ENCODE measurements at places on chromosomes 7 and 10. TPM values are rescaled to one million over a fixed set of nuclear protein-coding genes. Genes with fewer than 3 reads are reported as not detected.

GRCh38 chr10:44938956-44939355 is 20.6 kb upstream of the RASSF4 start:
- no peak for DNase-seq

DNA sequence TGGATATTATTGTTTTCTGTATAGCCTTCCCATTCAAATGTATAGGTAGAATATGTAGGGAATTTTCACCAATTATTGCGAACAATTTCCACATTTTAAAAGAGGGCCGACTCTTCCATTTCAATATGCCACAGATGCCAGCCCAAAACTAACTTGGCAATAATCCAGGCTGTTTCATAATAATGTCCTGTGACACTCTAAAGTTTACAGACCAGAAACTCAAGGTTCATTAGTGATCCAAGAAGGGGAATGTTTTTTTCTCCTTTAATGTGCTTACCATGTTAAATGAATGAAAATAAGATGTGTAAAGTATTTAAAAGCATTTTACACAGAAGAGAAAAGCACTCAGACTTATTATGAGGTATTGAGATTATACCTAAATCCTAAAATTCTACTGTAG is 63.0 kb upstream of the FAM3C start:
- DNase-seq = no peak

The UCN3 gene
- total RNA-seq = not detected

GRCh38 chr7:132577206-132578049 is 1.2 kb upstream of the PLXNA4 start:
- DNase-seq = peak; percentile 56

The C10orf143 gene
- total RNA-seq = 4.7 TPM

GRCh38 chr7:42055171-42055570 is 181.8 kb downstream of the GLI3 start:
- no peak for DNase-seq

The MBL2 gene
- total RNA-seq = not detected

DNA sequence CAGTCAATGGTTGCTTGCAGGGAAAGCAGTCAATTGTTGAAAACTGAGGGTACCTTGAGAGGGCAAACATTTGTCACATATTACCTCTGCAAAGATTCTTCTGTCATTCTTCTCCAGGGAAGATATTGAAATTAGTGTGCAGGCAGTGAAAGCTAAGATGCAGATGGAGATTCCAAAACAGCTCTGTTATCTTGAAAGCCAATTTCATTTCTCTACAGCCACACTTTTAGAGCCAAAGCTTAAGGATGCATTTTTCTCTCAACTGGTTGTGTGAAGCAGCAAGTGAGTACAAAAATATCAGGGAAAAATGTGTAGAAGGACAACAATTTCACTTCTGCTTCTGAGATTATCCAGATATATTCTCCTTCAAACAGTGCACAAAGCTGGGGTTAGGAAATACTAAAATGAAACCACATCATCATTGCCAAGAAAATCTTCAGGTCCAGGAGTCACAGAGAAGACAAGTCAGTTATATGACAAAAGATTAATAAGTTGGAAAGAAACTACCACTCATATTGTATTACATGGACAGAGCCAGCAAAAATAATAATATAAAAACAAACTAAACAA is 16.3 kb downstream of the SGMS1 start:
- no peak for DNase-seq

- DNase-seq = no peak
These were observed 9.8 kb upstream of the RALA start for GRCh38 chr7:39613577-39613976.

The SORBS1 gene
- 0.24 TPM for total RNA-seq

The HHEX gene
- not detected for total RNA-seq

- no peak for DNase-seq
These were observed 29.8 kb downstream of the NRP1 start for GRCh38 chr10:33304423-33305225.

GRCh38 chr7:112437072-112437471 is 13.2 kb upstream of the IFRD1 start:
- DNase-seq = no peak

DNA sequence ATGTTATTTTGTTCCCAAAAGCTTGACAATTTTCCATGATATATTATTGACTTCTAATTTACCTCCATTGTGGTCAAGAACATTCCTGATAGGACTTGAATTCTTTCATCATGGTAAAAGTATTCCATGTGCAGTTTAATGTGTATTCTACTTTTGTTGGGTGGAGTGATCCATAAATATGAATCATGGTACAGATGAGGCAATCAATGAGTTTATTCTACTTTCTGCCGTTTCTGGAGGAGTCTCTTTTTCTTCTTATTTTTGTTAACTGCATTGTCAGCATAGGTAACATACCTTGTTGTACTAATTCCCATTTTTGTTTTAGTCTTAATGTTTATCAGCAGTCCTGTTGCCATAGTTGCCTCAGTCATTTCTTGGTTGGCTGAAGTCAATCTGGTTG is 69.6 kb downstream of the SHOC2 start:
- DNase-seq = no peak

DNA sequence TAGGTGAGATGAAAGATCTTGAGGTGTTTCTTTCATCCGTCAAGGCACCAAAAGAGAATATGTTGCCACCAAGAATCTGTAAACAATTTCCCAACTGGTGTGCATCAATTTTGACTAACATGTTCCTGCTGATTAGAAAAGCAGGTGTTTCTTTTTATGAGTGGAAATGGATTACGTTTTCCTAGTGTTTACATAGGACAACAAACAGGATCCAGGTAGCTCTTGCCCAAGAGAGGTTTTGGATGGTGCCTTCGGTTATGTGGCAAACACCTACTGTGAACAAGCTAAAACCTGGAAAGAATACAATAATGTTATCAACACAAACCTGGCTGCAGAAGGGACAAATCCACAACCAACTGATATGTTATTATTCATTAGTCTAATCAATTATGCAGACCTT is 53.6 kb upstream of the WNT16 start:
- no peak for DNase-seq

The MACC1 gene
- total RNA-seq = 0.39 TPM

The C7orf57 gene
- total RNA-seq = not detected

DNA sequence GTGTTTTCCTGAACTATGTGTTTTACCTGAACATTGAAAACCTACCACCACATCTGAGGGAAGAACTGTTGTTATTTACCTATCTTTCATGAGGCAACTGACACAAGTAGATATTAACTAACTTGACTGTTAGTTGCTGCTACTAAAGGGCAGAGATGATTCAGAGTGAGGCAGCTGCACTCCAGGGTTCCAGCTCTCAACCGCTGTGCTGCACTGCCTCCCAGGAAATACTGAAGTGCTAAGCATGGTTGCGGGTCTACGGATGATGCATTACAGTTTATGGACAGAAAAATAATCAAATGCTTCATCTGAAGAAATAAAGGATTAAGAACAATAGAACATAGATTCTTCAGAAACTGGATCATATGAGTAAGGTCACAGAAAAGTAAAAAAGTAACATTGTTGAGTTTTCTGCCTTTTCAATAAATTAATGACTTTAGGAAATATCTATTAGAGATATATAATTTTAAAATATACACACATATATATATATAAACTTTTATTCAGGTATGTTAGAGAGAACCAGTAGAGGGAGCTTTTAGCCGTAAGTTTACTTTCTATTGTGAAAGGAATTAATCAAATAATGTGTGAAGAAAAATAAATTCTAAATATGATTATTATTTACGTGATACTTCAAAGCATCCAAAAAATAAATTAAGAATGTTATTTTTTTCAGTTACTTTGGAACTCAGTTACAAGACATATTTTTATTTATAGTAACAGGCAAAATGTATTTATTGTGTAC is 620.0 kb downstream of the CNTNAP2 start:
- DNase-seq = no peak

GRCh38 chr10:43070121-43071085 is 6.5 kb upstream of the RET start:
- DNase-seq = no peak

Data from activated CD8-positive, alpha-beta T cell treated with anti-CD3 and anti-CD28 coated beads, Interleukin-2, amount 10 ng/mL, durations not matched to agents 7 days and 5 days (primary cell).